ENCODE measurements at places on chromosomes 2 and 18.
A peak's percentile ranks its signal among the peaks of the same experiment; 100 is the strongest.

- peak; percentile 24 for DNase-seq
These were observed 121.2 kb downstream of the CAPN13 start for GRCh38 chr2:30686000-30686399.

DNA sequence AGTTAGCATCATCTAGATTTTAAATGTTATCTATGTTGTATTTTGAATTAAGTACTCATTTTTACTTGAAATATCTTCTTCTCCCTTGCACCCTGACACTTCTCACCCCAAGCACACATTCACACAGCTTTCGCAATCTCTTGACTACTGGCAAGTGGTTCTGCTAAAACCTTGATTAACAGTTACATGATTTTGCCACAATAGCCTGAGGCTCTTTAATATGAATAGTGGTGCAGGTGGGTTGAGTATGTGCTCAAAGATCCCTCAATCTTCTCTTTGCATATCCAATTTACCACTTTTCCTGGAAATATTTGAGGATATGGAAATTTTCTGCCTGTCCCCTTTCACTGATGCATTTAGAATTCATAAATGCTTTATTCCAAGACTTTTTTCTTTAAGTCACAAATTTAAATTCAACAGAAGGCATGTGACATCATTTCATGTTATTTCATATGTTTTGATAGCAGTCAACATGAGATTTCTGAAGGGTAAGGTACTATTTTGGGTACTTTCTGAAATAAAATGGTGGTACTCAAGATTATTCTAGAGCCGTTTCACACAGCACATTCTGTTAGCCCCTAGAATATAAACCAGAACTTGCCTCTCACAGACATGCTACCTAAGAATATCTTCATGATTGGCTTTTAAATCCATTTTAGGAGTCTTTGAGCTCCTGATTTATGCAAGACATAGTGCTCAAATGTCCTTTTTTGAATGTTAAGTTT, 339.7 kb downstream of the RPRM start:
- no peak for DNase-seq

- DNase-seq: no peak
These were observed 341.6 kb downstream of the RIT2 start for GRCh38 chr18:42773870-42774269.

- peak; percentile 80 for DNase-seq
These were observed 57.8 kb downstream of the PKDCC start for GRCh38 chr2:42105330-42106256.

DNA sequence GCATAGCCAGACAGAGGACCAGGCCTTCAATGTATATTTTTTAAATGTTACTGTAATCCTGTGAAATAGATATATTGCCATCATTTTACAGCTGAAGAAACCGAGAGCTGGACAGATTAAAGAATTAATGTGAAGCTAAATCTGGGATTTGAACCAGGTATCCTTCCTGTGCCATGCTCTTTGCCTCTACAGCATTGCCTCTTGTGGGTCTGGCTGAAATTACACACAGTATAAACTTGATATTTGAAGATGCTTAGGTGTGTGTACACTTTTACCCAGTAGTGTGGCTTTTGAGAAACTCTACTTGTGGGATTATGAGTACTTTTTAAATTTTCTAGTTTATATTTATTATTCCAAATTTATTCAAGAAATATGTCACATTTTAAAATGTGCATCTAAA, 264.5 kb downstream of the CNTNAP5 start:
- no peak for DNase-seq

DNA sequence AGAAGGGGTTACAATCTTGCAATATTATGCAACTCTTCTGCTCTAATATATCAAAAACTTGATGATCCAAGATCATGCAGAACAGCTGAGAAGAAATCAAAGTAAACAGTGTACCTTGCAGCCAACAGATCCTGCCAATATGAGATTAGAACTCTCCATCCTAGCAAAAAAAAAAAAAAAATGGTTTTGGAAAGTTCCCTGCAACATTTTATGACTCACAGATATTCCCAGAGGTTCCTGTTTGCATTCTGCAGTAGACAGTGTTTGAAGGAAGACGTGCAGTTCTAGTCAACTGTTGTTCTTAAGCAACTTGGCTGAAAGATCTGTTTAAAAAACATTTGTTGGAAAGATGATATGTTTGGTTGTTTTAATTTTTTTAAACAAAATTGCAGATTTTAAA, 103.6 kb upstream of the WDR75 start:
- no peak for DNase-seq

- peak; percentile 48 for DNase-seq
These were observed 55.0 kb downstream of the PKDCC start for GRCh38 chr2:42102591-42103450.

GRCh38 chr18:34158881-34159690, 65.6 kb downstream of the NOL4 start:
- DNase-seq: no peak

DNA sequence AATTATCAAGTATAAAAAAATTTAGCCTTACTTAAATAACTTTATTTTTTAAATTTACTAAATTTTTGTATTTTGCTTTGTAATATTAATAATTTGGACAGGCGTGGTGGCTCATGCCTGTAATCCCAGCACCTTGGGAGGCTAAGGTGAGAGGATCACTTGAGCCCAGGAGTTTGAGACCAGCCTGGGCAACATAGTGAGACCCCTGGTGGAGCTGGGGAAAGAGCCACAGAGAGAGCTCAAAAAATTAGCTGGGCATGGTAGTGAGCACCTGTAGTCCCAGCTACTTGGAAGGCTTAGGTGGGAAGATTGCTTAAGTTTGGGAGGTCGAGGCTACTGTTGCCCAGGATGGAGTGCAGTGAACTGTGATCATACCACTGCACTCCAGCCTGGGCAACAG, 143.5 kb downstream of the B3GNT2 start:
- DNase-seq: no peak

DNA sequence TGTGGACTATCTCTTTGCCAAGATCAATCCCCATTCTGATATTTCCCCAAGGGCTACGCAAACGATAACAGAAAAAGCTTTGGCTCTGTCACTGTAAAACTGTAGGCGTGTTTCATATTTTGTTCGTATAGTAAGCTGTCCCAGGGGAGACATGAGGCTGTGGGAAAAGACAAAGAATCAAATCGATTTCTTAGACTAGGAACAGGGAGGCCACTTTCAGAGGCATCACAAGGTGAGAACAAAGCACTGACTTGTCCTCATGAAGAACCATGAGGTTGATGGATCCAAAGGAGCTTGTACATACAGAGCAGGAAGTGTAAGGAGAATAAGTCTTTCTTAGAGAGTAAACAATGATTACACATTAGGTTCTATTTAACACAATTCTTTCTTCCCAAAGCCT, 255.7 kb downstream of the HNMT start:
- no peak for DNase-seq

- DNase-seq: no peak
These were observed 217.6 kb downstream of the RDH14 start for GRCh38 chr2:18342901-18343300.

All from activated CD4-positive, alpha-beta T cell treated with anti-CD3 and anti-CD28 coated beads for 48 hours (primary cell).